H1 (cell line): ENCODE measurements at places on chromosomes 11 and 22. TPM values are rescaled to one million over a fixed set of nuclear protein-coding genes. Genes with fewer than 3 reads are reported as not detected.

- H3K4me3 ChIP-seq: no peak overlapping the region
- H3K27ac ChIP-seq: no peak overlapping the region
- no peak for DNase-seq
- peaks cover 2% of the 10 kb centered on the region; the same call in 1 of the 2 replicates for H3K27me3 ChIP-seq
- H3K36me3 ChIP-seq: no peaks in the 10 kb centered on the region
- peaks cover 2% of the 10 kb centered on the region for H3K4me1 ChIP-seq
Measured at GRCh38 chr22:40033586-40034380, 39.0 kb downstream of the FAM83F start.

DNA sequence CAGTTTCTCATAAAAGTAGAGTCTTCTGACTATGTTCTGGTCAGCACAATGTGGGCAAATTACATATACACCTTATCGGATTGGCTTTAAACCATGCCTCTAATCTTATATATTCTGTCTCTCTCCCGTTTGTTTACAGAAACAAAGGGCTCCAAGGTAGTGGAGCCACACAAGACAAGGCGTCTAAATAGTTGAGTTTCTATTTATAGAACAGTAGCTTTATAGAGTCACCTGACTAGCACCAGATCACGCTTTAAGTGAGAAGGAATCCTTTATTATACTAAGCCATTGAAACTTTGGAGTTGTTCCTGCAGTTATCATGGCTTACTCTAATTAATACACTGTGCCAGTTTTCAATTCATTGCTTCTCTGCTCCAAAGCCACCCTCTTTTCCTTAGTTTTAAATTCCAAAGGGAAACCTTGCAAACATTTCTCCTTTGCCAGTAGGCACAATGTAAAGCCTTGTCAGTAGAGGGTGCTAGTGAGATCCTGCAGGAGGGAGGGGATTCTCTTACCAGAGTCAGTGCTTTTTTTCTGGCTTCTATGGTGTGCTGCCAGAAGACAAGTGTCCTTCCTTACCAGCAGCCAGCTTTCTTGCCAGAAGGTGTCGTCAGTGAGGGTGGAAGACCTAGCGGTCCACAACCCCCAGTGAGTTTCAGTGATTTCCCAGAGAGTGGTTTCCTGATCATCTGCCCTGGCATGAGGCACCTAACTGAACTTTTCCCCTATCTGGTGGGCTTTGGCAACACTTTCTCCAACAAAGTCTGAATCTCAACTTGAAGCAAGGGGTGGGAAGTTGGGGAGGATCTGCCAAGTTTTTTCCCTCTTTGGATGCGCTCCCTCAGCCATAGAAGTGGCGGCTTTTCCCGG, 71.7 kb downstream of the RAB38 start:
- H3K27ac ChIP-seq: no peak overlapping the region
- DNase-seq: peak; percentile 65
- no peaks in the 10 kb centered on the region for H3K4me1 ChIP-seq

DNA sequence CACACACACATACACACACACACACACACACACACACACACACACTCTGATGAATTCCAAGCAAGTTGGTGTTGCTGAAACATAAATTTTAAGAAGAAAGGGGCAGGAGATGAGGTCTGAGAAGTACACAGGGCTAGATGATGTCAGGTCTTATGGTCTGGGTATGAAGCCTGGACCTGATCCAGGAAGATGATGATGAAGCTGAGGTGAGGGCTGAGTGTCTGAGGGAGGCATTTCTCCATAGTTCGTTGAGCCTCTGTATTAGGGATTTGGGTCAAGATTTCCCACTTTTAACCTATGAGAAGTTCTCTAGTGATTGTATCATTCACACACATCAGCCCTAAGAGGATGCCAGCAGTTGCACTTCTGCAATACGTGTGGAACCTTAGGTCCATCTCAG, 32.6 kb downstream of the KREMEN1 start:
- H3K4me1 ChIP-seq: 0 out of 2 replicates have a peak, but pooled peaks cover 2% of the 10 kb centered on the region
- no peaks in the 10 kb centered on the region for H3K36me3 ChIP-seq
- H3K27me3 ChIP-seq: no peaks in the 10 kb centered on the region
- H3K4me3 ChIP-seq: no peak overlapping the region

APOL2 gene
- total RNA-seq: 11.0 and 12.0 TPM in 2 replicates

NTM gene
- 20.0 and 23.4 TPM in 2 replicates for total RNA-seq

GRCh38 chr11:65713212-65713969, 1.3 kb downstream of the KAT5 start:
- no peaks in the 10 kb centered on the region for H3K27me3 ChIP-seq
- DNase-seq: no peak
- no peak overlapping the region for H3K27ac ChIP-seq
- H3K4me3 ChIP-seq: no peak overlapping the region

GRCh38 chr11:93507517-93507916, 35.7 kb downstream of the SMCO4 start:
- no peaks in the 10 kb centered on the region for H3K36me3 ChIP-seq
- no peaks in the 10 kb centered on the region for H3K27me3 ChIP-seq
- DNase-seq: no peak
- no peak overlapping the region for H3K27ac ChIP-seq

CENPM gene
- 30.0 and 32.0 TPM in 2 replicates for total RNA-seq

GRCh38 chr22:48433647-48434046, 1394.0 kb downstream of the BRD1 start:
- H3K4me3 ChIP-seq: no peak overlapping the region
- no peak for DNase-seq
- H3K27me3 ChIP-seq: no peaks in the 10 kb centered on the region
- no peak overlapping the region for H3K27ac ChIP-seq

OR4C11 gene
- total RNA-seq: not detected in 2 replicates

OR4D9 gene
- total RNA-seq: not detected in 2 replicates

- no peaks in the 10 kb centered on the region for H3K27me3 ChIP-seq
- no peak for DNase-seq
- no peaks in the 10 kb centered on the region; the same call in 1 of the 2 replicates for H3K36me3 ChIP-seq
- no peak overlapping the region for H3K4me3 ChIP-seq
- 0 out of 2 replicates have a peak overlapping the region, but pooled peaks have one; percentile 5 for H3K27ac ChIP-seq
Measured at GRCh38 chr11:92890846-92891245, 78.6 kb upstream of the MTNR1B start.

DNA sequence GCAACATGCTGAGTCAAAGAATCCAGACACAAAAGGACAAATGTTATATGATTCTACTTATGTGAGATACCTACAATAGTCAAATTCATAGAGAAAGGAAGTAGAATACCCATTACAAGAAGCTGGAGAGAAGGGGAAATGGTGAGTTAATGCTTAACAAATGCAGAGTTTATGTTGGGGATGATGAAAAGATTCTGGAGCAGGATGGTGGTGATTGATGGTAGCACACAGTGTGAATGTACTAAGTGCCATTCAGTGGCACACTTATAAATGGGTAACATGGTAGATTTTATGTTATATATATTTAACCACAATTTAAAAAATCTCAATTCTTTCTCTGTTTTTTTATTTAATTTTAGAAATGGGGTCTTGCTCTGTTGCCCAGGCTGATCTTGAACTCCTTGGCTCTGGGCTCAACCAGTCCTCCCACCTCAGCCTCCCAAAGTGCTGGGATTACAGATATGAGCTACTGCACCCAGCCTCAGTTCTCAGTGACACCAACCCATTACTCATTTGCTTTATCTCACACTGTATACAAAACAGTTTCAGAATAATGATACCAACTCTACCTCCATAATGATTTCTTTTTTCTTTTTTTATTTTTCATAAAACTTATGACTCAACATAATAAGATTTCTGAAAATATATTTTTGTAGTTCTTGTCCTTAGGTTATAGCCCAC, 9.6 kb upstream of the RELA start:
- H3K4me3 ChIP-seq: no peak overlapping the region
- DNase-seq: no peak
- H3K27ac ChIP-seq: no peak overlapping the region
- H3K4me1 ChIP-seq: no peaks in the 10 kb centered on the region

- no peak overlapping the region for H3K4me3 ChIP-seq
- H3K27me3 ChIP-seq: no peaks in the 10 kb centered on the region
- no peak for DNase-seq
- no peak overlapping the region for H3K27ac ChIP-seq
- peaks cover 4% of the 10 kb centered on the region for H3K4me1 ChIP-seq
- H3K36me3 ChIP-seq: no peaks in the 10 kb centered on the region
Measured at GRCh38 chr22:48112687-48113521, 1350.5 kb downstream of the TBC1D22A start.

ARL2 gene
- total RNA-seq: 184 and 186 TPM in 2 replicates

SYTL2 gene
- 9.1 TPM in 2 replicates for total RNA-seq

DNA sequence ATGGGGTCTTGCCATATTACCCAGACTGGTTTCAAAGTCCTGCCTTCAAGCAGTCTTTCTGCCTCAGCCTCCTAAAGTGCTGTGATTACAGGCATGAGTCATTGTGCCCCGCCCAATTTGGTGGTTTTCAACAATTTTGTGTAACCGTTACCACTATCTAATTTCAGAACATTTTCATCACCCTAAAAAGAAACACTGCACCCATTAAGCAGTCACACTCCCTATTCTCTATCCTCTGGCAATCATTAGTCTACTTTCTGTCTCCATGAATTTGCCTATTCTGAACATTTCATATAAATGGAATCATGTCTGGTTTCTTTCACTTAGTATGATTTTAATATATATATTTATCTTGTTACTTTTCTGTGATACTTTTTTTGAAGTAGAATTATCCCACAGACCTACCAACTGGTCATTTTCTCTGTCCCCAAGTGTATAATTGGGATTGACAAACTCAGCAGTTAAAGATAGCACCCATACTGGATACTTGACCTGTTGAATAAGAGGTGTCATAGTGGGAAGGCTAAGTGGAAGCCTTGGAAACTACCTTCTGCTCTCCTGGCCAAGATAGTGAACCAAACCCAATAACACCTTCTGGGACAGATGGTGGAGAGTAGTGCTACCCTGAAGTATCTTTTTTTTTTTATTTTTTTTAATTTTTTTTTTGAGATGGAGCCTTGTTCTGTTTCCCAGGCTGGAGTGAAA, 64.8 kb downstream of the STIM1 start:
- H3K27me3 ChIP-seq: no peaks in the 10 kb centered on the region
- no peak for DNase-seq
- no peak overlapping the region for H3K4me3 ChIP-seq
- no peaks in the 10 kb centered on the region for H3K4me1 ChIP-seq
- H3K27ac ChIP-seq: no peak overlapping the region

DNA sequence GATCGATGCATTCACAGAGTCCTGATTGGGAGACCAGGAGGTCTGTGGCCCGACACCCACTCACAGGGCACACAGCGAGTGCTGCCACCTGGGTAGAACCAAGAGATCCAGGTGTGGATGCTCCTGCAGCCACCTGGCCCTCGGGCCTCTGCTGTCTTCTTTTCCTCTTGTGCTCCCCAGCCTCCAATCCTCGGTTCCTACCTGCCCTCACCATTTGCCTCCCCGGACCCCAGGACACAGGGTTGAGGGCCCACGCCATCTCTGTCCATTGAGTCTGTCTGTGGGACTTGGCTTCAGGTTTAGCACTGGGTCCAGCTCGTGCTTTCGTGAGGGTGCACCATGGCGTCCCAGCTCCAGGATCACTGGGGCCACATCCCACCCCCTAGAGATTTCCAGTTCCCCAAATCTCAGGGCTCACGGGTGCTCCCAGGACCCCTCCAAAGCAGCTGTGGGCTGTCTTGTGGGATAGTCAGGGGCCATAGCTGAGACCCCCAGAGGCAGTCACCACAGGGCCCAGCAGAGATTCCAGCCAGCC, 591.1 kb downstream of the BRD1 start:
- H3K27me3 ChIP-seq: no peaks in the 10 kb centered on the region
- no peak overlapping the region for H3K4me3 ChIP-seq
- peak; percentile 26 for DNase-seq
- H3K27ac ChIP-seq: no peak overlapping the region

- H3K27me3 ChIP-seq: no peaks in the 10 kb centered on the region
- no peak for DNase-seq
- no peak overlapping the region for H3K4me3 ChIP-seq
- no peaks in the 10 kb centered on the region for H3K4me1 ChIP-seq
- H3K36me3 ChIP-seq: no peaks in the 10 kb centered on the region
Measured at GRCh38 chr11:2299773-2300172, 1.9 kb downstream of the C11orf21 start.

- no peaks in the 10 kb centered on the region for H3K27me3 ChIP-seq
- H3K27ac ChIP-seq: no peak overlapping the region
- H3K4me3 ChIP-seq: no peak overlapping the region
- DNase-seq: no peak
- H3K36me3 ChIP-seq: no peaks in the 10 kb centered on the region
Measured at GRCh38 chr11:98183034-98183433, 837.7 kb upstream of the CNTN5 start.

- H3K4me1 ChIP-seq: no peaks in the 10 kb centered on the region
- no peak for DNase-seq
- no peaks in the 10 kb centered on the region for H3K36me3 ChIP-seq
- no peak overlapping the region for H3K4me3 ChIP-seq
- no peaks in the 10 kb centered on the region for H3K27me3 ChIP-seq
- H3K27ac ChIP-seq: no peak overlapping the region
Measured at GRCh38 chr22:17820879-17821439, 46.7 kb upstream of the BID start.

GRCh38 chr22:37552524-37553163, 7.6 kb upstream of the CDC42EP1 start:
- no peak overlapping the region for H3K4me3 ChIP-seq
- peaks cover 7% of the 10 kb centered on the region; the same call in 1 of the 2 replicates for H3K27me3 ChIP-seq
- H3K36me3 ChIP-seq: no peaks in the 10 kb centered on the region
- H3K27ac ChIP-seq: no peak overlapping the region
- peaks cover 31% of the 10 kb centered on the region for H3K4me1 ChIP-seq

GRCh38 chr11:46302866-46303265, 25.4 kb downstream of the CREB3L1 start:
- DNase-seq: no peak
- no peak overlapping the region for H3K27ac ChIP-seq
- no peak overlapping the region for H3K4me3 ChIP-seq
- H3K27me3 ChIP-seq: no peaks in the 10 kb centered on the region
- no peaks in the 10 kb centered on the region for H3K4me1 ChIP-seq
- no peaks in the 10 kb centered on the region for H3K36me3 ChIP-seq

DNA sequence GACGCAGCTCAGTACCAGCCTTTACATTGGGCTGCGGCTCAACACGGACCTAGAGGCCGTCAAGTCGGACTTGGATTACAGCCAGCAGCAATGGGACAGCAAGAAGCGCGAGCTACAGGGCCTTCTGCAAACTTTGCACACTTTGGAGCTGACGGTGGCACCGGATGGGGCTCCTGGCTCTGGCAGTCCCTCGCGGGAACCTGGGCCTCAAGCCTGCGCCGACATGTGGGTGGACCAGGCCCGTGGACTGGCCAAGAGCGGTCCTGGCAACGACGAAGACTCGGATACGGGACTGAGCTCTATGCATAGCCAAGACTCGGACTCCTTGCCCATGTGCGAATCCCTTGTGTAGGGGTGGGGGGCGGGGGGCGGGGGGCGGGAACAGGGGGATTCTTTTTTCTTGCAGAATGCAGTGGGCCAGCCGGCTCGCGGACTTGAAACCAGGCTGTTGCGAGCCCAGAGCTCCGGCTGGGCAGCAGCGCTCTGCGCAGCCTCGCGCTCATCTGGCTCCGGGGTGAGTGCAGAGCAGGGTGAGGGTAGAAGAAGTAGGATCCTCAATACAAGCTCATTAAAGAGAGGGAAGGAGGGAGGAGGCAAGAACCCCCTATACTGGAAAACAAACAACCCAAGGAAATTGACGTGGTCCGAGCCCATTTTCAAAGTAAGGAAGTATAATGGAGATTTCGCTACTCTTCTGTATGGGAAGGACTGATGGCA, 1.8 kb downstream of the RASSF10 start:
- peaks cover 18% of the 10 kb centered on the region for H3K4me1 ChIP-seq
- H3K27ac ChIP-seq: no peak overlapping the region
- H3K4me3 ChIP-seq: peak overlapping the region; percentile 59
